AG09309 (cell line): ENCODE measurements at places on chromosomes 6 and 20.

- DNase-seq, result no peak
Measured at GRCh38 chr6:86738078-86738477, 199.2 kb upstream of the HTR1E start.

DNA sequence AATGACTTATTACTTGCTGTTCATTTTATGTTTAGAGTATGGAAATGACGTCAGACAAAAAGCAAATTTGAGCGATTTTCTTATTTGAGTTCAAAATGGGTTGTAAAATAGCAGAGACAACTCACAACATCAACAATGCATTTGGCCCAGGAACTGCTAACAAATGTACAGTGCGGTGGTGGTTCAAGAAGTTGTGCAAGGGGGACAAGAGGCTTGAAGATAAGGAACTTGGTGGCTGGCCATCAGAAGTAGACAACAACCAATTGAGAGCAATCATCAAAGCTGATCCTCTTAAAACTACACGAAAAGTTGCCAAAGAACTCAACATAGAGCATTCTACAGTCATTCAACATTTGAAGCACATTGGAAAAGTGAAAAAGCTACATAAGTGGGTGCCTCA lies 43.8 kb downstream of the REV3L start:
- no peak for DNase-seq

- no peak for DNase-seq
Measured at GRCh38 chr6:48151142-48151541, 40.1 kb upstream of the PTCHD4 start.

DNA sequence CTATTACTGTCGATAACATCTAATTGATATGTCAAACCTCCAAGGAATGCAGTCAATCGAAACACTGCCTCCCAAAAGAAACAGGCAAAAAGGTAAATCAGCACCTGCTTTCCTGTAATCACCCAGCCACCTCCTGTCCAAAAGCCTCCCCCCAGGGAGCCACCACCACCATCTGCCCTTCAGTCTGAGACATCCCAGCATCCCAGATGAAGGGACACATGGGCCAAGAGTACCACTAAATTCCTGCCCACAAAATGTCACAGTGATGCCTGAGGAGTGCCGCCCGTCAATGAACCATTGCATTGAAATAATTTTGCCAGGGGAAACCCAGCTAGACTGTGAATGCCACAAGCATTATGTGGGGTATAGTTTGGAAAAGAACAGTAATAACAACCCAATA lies 401.7 kb downstream of the ZFAND3 start:
- no peak for DNase-seq

GRCh38 chr6:159038914-159039884 lies 5.6 kb downstream of the TAGAP start:
- DNase-seq, result peak; percentile 41

DNA sequence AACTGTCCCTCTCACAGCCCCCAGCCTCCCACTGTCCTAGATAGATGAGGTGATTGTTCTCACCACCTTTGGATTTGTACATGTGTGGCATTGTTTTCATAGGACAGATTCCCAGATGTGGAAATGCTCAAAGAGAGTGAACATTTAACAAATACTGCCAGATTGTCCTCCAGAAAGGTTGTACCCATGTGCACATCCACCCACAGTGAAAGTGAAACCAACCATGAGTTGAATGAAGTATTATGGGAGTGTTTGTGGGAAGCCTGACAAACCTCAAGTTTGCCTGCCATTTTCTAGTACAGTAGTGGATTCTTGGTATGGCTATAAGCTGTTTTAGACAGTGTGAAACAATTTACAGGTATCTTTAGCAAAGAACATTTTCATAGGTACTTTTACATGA lies 42.7 kb downstream of the ANKRD6 start:
- DNase-seq, result no peak

DNA sequence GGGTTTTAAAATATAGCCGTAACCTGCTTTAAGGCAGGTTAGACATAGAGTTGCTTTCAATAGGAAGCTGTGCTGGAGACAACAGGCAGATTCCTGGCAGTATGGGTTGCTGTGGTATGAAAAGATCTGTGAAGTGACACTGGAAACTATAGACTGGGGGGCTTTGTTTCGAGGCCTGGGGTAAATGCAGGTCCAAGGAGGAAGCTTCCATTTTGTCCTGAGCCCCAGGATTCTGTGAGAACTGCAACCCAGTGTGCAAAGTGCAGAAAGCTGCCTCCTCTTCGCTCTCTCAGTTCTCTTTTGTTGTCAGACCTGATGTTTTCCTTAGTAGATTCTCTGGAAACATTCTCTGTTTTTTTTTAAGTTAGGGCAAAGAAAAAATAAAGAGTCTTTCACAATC lies 86.9 kb downstream of the LYRM4 start:
- DNase-seq, result no peak

DNA sequence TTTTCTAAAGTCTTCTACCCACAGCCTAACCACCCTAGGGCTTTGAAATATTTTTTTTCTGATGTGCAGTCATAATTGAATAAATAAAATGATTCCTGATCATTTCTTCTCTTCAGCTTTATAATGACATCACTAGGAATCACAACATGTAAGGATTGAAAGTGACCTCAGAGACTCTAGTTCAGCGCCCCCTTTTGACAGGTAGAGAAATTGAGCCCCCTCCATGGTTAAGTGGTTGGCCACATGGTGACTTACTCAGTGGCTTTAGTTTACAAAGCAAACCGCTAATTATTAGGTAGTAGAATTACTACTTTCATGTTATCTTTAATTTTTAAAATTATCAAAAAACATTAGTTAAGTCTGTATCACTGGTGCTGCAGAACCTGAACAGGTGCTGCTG lies 13.3 kb upstream of the SLC2A12 start:
- DNase-seq, result no peak

- DNase-seq, result no peak
Measured at GRCh38 chr6:43115365-43115764, 39.3 kb downstream of the PTK7 start.

DNA sequence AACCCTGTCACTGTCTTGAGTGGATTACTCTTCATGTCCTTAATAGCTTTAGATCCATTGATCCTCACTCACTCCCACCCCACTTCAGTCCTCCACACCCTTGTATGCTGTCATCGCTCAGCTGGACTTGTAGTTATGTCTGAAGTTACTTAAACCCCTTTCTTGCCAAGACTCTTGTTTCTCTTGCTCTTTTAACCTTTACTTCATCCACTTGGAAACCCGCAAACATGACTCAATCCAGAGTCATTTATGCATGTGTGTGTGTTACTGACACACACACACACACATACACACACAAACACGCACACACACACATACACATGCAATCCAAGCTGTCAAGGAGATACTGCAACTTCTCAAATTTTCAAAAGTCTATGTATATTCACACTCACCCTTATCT lies 341.8 kb downstream of the SYNE1 start:
- peak; percentile 98 for DNase-seq

GRCh38 chr6:108736832-108737231 lies 111.4 kb upstream of the ARMC2 start:
- DNase-seq, result no peak

GRCh38 chr6:18126121-18126520 lies 3.6 kb upstream of the NHLRC1 start:
- DNase-seq, result no peak

DNA sequence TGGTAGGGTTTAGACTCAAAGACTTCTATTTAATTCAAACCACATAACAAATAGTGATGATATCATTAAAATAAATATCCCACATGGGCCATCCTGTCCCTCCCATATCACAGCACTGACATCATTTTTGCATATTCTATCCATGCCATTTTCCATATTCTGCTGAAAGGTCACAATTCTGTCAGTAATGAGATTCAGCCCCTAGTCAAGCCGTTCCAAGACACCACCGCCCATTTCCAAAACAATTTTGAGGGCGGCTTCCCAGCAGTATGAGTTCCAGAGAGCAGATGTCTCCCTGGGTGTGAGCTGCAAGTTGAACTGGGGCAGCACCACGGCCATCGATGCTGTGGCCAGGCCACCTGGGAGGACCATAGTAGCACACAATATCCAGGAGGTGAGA lies 65.1 kb upstream of the PLEKHG1 start:
- no peak for DNase-seq

DNA sequence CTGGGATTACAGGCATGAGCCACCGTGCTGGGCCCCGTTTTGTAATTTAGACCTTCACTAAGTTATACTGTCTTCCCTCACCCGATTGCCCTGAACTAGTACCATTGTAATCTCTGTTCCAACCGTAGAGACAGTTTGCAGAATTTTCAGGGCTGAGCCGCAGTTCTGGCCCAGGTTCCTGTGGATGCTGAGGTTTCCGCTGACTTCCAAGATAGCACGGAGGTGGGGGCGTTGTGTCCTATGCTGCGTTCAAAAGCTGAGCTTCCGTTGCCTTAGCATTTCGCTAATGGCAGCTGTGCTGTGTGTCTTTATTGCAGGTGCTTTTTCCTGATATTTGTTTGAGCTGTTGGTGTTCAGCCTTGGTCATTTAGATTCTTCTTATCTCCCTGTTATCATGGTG lies 137.0 kb downstream of the SOX4 start:
- DNase-seq, result no peak

DNA sequence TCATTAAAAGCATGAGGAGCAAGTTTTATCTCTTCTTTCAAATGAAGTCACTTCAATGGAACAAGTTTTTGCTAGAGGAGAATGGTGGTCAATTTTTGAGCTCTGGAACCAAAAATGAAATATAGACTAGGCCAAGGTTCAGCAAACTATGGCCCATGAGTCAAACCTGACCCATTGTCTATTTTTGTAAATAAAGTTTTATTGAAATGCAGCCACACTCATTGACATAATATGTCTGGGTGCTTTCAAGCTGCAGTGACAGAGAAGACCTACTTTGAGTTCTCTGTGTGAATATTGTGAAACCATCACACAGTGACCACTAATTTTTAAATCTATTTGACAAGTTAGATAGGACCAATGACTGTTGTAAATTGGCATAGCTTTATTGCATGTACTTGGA lies 13.4 kb downstream of the RAE1 start:
- no peak for DNase-seq

- DNase-seq, result no peak
Measured at GRCh38 chr6:144595266-144595665, 310.1 kb downstream of the UTRN start.

DNA sequence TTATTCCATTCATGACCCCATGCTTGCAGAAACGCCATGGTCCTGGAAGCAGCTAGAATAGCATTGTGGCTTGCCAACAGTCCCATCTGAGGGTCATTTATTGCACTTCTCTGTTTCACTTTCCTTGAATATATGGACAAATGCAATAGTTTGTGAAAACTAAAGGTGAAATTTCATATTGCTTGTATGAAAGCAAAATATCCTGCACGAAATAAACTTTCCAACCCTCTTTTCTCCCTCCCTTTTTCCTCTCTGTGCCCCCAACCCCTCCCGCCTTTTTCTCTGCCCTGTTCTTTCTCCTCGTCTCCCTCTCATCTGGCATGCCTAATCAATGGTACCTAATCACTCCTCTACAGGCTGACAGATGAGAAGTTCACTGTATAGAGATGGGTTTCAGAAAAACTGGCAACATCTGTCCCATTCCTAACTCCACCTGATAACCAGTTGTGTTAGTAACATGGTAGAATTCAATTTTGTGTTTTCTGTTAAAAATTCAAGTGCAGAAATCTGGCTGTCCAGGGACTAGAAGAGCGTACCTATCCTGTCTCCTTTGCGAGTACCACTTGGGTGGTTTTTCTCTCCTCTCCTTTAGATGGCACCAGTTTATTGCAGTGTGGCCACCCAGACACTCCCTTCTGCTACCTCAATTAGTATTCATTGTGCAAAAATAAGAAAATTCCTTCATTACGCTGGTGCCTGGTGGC lies 198.6 kb downstream of the FOXA2 start:
- DNase-seq, result no peak

DNA sequence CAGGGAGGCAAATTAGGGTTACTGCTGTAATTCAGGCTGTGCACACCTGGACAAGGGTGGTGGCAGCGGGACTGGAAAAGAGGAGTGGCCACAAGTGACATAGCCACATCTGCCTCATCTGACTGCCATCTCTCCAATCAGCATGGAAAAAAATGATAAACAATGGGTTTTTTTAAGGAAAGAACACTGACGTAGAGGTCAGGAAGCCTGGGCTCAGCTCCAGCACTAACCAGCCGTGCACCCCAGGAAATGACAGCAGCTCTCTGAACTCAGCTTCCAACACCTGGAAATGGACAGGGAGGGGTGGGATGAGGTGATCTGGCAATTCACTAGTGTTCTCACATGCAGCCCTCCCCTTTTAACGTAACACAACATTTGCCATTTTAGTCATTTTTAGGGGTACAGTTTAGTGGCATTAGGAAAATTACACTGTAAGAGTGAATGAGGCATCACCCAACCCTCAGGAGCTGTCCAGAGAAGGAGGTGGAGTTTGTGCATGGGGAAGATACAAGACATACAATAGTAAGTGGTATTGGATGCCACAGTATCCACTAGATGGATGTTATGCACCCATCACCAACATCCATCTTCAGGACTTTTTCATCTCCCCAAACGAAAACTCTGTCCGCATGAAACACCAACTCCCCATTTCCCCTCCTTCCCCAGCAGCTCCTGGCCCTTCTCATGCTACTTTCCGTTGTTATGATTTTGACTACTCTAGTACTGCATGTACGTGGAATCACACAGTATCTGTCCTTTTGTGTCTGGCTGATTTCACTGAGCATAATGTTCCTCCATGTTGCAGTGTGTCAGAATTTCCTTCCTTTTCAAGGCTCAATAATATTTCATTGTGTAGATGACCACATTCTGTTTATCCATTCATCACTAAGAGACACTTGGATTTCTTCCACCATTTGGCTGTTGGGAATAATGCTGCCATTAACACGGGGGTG lies 215.5 kb upstream of the ECI2 start:
- no peak for DNase-seq

- no peak for DNase-seq
Measured at GRCh38 chr20:61370841-61371303, 118.8 kb downstream of the CDH4 start.

GRCh38 chr6:30500421-30501355 lies 11.4 kb downstream of the HLA-E start:
- no peak for DNase-seq

GRCh38 chr20:38250609-38251008 lies 9.9 kb downstream of the KIAA1755 start:
- DNase-seq, result no peak

DNA sequence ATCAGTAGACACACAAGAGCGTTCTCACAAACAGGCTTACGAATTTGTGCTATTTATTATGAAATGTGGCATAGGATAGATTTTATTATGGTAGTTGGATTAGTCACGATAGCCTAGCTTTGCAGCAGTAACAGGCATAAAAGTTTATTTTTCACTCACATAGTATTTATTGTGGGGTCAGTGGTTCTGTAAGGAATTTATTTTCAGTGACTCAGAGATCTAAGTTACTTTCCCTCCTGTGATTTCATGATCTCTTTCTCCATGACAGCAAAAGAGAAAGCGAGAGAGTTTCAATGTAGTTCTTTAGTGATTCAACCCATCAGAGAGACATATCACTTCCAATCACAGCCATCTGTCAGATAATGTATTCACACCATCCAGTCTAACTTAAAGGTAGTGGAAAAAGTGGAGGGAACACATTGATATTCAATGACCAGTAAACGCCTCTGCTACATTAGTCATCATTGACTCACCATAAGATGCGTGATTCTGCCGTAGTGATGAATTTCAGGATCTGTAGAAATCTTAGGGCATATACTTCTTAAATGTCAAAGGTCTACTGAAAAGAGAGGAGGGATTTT lies 605.5 kb downstream of the HDGFL1 start:
- peak; percentile 96 for DNase-seq
